ENCODE measurements at places on chromosomes 7 and 10.
A peak's percentile ranks its signal among the peaks of the same experiment; 100 is the strongest.

- no peak for DNase-seq
Measured at GRCh38 chr7:630539-630938, 96.0 kb upstream of the DNAAF5 start.

GRCh38 chr7:34128762-34129161 is 223.4 kb downstream of the BMPER start:
- DNase-seq = peak; percentile 90

DNA sequence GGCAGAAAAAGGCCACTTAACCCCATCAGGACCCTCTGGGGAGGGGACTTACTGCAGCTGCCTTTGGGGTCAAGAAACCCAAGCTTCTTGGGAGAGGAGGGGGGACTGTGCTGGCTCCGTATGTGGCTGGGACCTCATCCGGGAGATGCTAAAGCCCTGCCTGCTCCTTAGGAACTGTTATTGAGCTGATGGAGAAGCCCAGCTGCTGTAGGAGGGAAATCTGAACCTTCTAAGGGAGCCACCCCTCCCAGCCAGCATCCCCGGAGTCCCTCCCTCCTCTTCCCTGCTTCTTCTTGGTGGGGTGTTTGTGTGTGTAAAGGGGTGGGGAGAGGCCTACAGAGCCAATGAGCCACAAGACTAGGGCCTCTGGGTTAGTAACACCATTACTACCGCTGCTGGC is 8.2 kb downstream of the KCNIP2 start:
- no peak for DNase-seq

- DNase-seq = no peak
Measured at GRCh38 chr10:69883310-69884023, 81.8 kb downstream of the COL13A1 start.

- DNase-seq = no peak
Measured at GRCh38 chr10:86294346-86295265, 72.0 kb downstream of the GRID1 start.

GRCh38 chr7:45701701-45702510 is 127.7 kb downstream of the ADCY1 start:
- DNase-seq = no peak

DNA sequence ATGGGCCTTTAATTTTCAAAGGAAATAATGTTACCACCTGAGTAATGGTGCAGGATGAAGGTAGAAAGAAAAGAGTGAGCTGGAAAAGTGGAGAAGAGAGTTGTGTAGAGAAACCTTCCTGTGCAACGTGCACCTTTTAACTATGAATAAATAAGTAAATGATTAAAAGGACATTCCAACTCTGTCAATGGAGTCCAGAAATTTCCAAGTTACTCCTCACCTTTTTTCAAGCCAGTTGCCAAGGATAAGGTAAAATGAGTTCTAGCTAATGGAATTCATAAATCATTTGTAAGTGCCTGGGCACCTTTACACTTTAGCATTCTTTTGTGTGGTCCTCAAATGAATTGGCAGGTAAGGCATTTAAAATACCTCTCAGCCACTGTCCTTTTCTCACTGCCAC is 549.4 kb upstream of the NRP1 start:
- DNase-seq = no peak

DNA sequence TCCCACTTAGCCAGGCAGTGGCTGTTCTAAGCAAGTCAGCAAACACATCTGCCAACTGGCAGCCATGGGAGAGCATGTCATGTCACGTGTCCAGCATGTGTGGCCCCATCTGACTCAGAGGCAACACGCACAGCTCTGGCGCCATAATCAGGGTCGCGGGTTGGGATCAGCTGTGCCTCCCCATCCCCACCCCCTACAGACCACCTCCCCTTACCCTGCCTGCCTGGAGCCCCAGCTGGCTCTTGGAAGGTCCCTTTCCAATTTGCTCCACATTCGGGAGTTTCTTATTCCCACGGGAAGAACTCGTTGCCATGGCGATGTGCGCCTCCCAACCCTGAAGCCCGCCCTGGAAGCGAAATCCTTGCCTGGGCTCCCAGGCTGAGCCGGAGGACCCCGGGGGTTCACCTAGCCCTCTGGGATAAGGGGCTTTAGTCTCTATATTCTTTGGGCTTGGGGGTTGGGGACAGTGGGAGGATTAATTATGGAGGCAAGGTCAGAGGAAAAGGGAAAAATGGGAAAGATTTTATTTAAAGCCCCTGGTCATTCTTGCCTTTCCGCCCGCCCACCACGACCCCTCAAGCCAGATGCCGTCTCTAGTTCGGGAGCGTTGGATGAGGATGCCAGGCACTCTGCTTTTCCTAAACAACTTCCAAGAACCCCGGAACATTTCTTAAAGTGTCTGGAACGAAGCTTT is 283.7 kb downstream of the ZEB1 start:
- DNase-seq = peak; percentile 44

GRCh38 chr7:139620676-139621344 is 97.3 kb downstream of the CLEC2L start:
- peak; percentile 38 for DNase-seq

- DNase-seq = peak; percentile 6
Measured at GRCh38 chr7:106659166-106659962, 1.6 kb downstream of the CCDC71L start.

DNA sequence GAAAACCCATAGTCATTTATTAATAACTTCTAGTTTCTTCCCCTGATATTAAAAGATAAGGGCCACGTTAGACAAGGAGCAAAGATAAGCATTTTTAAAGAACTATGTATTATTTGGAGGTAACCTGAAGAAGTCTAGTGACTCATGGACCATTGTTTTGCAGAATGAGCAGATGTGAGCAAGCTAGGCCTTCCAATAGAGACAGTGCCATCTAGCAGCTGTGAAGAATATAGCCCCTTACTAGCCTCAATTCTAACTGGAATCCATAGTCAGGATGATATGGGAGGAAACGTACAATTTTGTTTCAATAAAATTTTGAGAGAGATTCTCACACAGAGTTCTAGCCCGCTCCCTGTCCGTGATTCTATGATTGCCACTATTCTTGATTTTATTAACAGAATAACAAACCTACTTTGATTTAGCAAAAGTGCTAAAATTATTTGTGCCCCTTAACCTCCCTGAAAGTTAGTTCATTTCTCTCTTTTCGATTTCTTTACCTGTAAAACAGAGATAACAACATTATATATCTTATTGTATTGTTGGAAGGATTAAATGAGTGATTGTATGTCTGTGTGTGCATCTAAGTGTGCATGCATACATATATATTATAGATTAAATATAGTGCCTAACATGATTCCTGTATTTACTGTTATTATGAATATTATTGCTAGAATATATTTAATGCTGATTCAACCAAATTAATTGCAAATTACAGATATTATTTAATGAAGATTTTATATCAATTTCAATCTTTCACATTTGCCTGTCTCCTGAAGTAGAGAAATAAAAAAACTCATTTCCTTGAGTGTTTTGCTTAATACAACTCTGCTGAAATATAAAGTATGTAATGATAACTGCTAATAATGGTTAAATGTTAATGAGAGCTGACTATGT is 22.7 kb downstream of the FAM237B start:
- peak; percentile 76 for DNase-seq

GRCh38 chr10:84890706-84891105 is 562.3 kb downstream of the CCSER2 start:
- no peak for DNase-seq

DNA sequence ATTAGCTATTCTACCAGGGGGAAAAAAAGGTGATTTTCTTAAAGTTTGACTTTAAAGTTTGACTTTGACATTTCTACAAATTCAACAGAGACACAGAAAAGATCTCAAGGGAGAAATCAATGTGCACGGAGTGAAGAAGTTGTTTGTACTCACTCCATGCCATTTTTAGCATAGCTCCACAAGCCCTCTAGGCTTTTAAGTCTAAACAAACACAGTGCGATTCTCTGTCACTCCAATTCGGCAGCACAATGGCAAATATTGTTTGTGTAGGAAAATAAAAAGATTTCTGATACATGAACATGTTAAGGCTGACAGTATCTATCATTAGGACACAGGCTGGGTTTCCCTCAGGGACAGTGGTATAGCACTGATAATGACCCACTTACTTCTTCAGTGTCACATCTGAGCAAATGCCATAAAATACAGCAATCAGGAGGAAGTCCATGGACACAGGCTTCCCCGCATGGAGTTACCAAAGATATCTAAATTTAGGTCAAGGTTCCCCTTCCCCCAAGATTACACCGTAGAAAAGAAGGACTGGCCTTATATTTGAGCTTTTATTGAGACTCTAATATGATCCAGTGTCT is 28.0 kb downstream of the GSAP start:
- DNase-seq = no peak

DNA sequence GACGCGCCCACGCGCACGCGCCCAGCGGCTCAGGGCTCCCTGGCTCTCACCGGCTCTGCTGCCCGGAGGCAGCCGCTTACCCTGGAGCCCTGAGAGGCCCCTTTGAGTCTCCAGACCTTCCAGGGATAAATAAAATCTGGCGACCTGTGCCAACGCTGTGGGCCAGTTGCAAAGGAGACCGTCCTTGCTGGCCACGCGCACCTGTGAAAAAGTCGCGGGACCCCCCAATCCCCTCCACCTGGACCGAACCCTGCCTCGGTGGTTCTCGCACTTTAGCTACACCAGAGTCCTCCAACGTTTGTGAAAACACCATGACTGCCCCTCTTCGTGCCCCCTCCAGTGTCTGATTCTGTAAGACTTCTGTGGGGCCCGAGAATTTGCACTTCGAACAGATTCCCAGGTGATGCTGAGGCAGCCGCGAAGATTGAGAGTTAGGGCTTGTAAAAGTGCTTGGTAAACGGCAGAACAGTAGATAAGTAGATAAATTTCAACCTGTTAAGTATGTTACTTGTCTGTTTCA is 102.4 kb upstream of the SVIL start:
- peak; percentile 62 for DNase-seq

GRCh38 chr7:3188946-3189345 is 112.1 kb upstream of the SDK1 start:
- DNase-seq = no peak

DNA sequence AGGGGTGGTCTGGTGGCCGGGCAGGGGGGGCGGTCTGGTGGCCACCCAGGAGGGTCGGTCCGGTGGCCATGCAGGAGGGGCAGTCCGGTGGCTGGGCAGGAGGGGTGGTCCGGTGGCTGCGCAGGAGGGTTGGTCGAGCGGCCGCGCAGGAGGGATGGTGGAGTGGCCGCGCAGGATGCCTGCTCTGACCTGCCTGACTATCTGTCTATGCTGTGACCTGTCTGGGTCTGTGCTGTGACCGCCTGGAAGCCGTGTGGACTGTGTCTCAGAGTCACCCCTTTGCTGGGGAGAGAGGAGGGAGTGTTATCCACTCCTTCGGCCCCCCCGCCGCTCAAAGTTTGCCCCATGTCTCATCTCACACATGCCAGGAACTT is 113.2 kb downstream of the ACTR3B start:
- no peak for DNase-seq

GRCh38 chr10:109956454-109957091 is 33.3 kb upstream of the XPNPEP1 start:
- peak; percentile 74 for DNase-seq

GRCh38 chr7:47444376-47445098 is 137.4 kb downstream of the TNS3 start:
- no peak for DNase-seq

- DNase-seq = no peak
Measured at GRCh38 chr7:985915-986741, 3.1 kb downstream of the CYP2W1 start.

- DNase-seq = peak; percentile 24
Measured at GRCh38 chr10:31745612-31746376, 182.8 kb downstream of the ARHGAP12 start.

DNA sequence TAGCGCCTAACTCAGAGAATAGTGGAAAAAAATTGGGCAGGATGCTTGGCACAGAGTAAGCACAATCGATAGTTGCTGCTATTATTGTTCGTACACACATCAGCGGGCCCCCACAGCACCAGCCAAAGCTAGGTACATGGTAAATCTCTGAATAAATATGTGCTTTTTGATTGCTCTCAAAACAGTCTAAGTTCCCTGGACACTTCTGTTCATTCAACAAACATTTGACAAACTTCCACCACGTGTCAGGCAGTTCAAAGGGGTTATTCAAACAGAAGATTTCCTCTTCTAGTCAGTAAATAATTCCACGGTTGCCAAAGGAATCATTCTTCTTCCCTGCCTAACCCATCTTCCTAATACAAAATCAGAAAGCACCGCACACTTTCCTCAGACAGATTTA is 150.8 kb downstream of the DGKI start:
- DNase-seq = no peak

DNA sequence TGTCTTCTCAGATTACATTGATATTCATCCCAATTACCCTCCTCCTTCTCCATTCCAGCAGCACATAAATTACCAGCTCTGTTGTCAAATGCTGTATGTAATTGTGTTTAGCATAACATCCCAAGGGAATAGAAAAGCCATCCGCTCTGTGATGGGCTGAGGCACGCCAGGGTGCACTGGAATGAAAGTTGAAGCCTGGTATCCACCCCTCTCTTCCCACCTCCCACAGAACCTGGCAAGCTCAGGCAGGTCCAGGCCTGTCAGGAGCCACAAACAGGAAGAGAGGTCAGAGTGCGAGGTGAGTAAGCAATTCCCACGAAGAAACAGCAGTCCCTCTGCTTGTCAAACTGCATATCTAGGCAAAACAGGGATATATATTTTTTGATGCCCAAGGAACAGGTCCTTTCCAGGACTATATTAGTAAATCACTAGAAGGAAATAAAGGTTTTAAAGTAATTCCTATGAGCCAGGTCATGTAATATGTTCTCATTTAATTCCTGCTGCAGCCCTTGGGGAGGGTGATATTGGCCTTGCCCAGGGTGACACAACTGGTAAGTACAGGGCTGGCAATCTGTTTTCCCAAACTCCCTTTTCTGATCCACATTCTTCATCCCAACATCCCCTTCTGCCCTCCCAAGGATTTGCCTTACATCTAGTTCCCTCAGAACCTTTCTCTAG is 155.6 kb upstream of the GHITM start:
- DNase-seq = peak; percentile 89

DNA sequence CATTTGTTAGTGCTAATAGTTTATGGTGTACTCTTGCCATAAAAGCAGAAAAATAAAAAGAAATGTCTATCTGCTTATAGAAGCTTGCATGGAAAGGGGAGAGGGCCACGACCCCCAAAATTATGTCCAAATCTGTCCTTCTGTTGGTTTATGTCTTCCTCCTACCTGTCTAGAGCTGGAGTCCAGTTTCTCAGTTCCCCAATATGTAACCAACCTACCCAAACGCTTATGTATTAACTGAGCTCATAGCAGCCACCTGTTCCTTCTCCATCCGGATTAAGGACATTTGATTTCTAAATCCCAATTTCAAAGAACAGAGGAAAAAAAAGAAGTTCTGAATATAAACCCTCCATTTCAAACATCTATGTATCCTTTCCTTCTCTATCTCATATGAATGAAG is 30.3 kb upstream of the TPK1 start:
- DNase-seq = no peak

GRCh38 chr10:100683004-100683403 is 62.4 kb upstream of the PAX2 start:
- DNase-seq = no peak

GRCh38 chr10:11679946-11680345 is 62.2 kb upstream of the ECHDC3 start:
- no peak for DNase-seq

GRCh38 chr10:36534471-36535002 is 590.9 kb upstream of the ANKRD30A start:
- DNase-seq = peak; percentile 36

GRCh38 chr7:128148676-128149075 is 92.4 kb upstream of the LEP start:
- DNase-seq = no peak
